ENCODE measurements at places on chromosomes 2 and 18.

DNA sequence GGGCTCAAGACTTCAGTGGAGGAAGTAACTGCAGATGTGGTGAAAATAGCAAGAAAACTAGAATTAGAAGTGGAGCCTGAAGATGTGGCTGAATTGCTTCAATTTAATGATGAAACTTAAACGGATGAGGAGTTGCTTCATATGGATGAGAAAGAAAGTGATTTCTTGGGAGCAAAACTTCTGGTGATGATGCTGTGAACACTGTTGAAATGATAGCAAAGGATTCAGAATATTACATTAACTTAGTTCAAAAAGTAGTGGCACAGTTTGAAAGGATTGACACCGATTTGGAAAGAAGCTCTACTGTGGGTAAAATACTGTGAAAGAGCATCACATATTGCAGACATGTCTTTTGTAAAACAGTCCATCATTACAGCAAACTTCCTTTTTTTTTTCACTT lies 638.0 kb downstream of the NYAP2 start:
- no peak for DNase-seq

GRCh38 chr2:217331523-217332416 lies 471.9 kb upstream of the TNP1 start:
- DNase-seq = no peak

DNA sequence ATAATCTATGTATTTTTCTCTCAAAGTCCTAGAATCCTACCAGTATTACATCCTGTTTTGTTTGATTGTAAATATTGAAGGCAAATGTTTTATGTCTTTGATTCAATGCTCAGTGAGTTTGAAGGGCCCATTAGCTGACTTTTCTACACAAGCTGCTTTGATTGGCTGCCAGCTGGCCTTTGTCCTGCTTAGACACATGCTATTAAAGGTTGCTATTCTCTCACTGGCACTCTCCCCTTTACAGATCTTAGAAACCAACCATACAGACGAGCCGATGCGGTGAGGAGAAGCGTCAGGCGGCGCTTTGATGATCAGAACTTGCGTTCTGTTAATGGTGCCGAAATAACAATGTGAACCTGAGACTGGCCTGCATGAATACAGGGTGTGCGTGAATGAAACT lies 69.7 kb downstream of the PRPF40A start:
- DNase-seq = peak; percentile 31

- DNase-seq = no peak
Measured at GRCh38 chr2:174781996-174782395, 17.7 kb upstream of the CHRNA1 start.

GRCh38 chr2:143160732-143161707 lies 31.8 kb downstream of the ARHGAP15 start:
- no peak for DNase-seq
